OCI-LY7 (cell line): ENCODE measurements at places on chromosomes 3 and 15.
A peak's percentile ranks its signal among the peaks of the same experiment; 100 is the strongest.

- DNase-seq, result no peak
Observed at GRCh38 chr3:62955126-62955525, 79.9 kb upstream of the CADPS start.

DNA sequence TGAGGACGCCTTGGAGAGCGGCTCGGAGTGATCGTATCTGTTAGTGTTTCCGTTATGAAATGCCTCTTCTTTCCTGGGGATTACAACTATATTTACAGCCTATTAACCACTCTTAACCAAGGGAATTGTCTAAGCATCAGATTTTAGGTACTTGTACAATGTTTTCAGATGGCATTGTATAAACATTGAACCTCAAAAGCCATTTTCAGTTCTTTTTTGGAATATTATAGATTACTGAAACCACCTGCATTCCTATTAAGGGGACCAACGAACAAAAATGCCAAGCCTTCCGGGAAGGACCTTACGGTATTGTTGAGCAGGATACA is 1.1 kb downstream of the NEO1 start:
- no peak for DNase-seq

DNA sequence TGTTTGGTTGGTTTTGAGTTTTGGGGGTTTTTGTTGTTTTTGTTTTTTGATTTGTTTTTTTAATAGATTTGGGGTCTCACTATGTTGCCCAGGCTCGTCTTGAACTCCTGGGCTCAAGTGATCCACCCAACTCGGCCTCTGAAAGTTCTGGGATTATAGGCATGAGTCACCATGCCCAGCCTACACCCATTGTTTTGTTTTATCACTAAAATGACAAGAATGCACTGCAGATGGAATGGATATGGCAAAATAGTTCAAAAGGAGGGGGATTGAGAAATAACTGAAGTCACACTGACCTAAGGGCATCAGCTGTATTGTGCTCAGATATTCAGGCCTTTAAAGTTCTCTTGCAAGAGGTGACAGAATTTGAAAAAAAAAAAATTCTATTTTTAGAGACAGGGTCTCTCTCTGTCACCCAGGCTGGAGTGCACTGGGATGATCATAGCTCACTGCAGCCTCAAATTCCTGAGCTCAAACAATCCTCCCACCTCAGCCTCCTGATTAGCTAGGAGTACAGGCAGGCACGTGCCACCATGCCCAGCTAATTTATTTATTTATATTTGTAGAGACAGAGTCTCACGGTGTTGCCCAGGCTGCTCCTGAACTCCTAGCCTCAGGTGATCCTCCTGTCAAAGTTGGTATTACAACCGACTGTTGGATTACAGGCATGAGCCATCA is 4.4 kb upstream of the RASA2 start:
- DNase-seq, result no peak

DNA sequence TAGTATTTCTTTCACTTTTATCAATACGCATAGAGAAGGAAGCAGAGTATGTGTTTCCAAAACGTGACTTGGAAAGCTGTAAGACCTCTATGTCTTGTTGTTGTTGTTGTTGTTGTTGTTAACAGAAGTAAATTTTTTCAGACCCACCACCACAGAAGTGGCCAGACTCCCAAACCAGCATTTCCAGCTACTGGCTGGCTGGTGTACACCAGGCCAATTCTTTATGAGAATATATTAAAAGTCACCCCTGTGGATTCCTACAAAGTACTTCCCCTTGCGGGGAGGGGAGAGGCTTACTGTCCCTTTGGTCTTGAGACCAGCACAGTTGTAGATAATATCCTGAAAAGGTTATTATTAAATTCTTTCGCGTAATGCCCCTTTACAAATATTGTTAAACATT is 1.6 kb upstream of the FOXP1 start:
- peak; percentile 60 for DNase-seq

- no peak for DNase-seq
Observed at GRCh38 chr15:91844341-91844740, 9.2 kb upstream of the SLCO3A1 start.

- DNase-seq, result no peak
Observed at GRCh38 chr3:25000971-25001591, 427.0 kb upstream of the RARB start.

DNA sequence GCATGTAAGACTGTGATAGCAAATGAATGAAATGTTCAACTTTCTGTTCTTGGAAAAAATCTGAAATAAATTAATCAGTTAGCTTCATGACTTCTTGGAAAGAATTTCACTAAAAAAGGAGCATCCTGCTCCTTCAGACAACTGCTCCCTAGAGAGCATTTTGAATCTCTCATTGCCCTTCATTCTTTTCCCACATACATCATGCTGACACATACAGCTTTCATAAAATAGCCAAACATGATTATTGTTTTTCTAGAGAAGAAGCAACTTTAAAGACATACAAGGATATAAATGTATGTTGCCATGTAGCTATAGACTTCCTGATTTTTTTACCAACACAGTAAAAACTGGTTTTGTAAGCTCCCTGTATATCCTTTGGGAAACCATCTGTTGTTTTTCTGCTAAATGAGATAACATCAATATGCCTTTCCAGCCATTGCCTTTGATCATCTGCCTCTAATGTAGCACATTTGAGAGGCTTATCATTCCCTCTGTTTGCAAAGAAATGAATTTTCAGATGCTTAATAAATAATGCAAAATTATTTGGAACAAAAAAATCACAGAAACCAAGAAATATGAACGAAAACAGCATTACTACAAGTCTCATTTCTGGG is 248.2 kb upstream of the GPR149 start:
- DNase-seq, result no peak

GRCh38 chr15:74901612-74902063 is 5.0 kb downstream of the FAM219B start:
- DNase-seq, result peak; percentile 72

- DNase-seq, result no peak
Observed at GRCh38 chr3:182292591-182292990, 500.7 kb upstream of the ATP11B start.

DNA sequence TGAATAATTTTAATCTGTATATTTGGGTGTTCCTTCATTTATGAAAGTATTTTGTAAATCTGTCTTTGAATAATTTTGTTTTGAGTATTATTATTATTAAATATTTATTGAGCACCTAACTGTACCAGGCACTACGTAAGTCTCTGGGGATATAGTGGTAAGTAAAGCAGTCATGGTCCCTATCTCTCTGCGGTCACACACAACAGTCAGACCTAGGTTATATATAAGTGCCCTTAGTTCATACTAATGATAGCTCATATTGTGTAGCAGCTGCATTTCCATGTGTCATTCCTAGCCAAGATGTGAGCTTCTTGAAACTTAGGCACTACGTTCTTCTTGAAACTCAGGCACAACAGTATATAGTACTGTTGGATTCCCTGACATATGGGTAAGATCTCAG is 12.4 kb downstream of the NKTR start:
- peak; percentile 5 for DNase-seq

DNA sequence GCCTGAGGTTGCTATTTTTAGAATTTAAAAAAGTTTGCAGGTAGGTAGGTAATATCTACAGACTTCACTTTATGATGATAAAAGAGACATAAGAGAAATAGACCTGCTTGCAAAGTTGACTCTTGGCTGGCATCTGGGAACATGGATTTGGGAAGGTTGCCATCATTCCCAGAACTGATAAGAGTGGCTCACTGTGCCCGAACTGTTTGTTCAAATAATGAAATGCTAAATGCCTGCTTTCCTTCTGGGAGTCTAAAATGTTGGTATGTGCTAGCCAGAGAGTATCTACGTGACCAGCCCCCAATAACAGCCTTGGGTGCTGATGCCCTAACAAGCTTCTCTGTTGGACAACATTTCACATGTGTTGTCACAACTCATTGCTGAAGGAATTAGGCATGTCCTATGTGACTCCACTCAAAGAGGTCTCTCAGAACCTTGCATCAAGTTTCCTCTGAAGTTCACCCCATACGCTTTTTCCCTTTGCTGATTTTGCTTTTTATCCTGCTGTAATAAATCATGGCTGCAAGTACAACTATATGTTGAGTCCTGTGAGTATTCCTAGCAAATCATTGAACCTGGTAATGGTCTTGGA is 95.5 kb downstream of the FHIT start:
- no peak for DNase-seq

GRCh38 chr3:52406791-52407510 is 38.0 kb downstream of the SEMA3G start:
- DNase-seq, result no peak

- no peak for DNase-seq
Observed at GRCh38 chr3:72405943-72406566, 442.2 kb downstream of the SHQ1 start.

DNA sequence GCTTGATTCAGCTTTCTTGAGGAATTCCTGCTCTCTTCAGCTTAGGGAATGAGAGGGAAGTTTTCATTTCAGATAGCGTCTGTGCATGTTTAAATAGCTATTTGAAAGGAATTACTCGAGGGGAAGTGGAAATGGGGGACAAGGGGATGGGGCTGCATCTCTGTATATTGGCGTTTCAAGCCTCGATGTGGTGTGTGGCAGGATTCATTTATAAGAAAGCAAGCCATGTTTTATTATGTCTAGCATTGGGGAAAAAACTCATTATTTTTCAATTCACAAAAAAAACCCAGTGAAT is 1.0 kb downstream of the ATP2C1 start:
- no peak for DNase-seq

DNA sequence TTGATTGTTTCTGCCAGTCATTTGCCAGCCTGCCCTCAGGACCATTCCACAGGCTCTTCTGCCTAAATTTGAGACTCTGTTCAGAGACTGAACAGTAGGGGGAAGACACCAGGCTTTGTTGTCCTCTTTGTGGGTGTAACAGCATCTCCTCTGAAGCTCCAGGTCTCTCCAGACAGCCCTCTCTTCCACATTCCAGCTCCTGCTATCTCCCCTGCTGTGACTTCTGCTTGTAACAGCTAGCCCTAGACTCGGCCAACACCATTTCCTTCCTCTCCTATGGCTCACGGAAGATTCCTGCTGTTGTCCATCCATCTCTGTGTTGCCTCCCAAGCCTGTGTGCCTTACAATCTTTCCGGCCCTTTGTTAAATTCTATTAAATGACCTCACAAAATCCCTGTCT is 40.2 kb downstream of the SUCLG2 start:
- no peak for DNase-seq

DNA sequence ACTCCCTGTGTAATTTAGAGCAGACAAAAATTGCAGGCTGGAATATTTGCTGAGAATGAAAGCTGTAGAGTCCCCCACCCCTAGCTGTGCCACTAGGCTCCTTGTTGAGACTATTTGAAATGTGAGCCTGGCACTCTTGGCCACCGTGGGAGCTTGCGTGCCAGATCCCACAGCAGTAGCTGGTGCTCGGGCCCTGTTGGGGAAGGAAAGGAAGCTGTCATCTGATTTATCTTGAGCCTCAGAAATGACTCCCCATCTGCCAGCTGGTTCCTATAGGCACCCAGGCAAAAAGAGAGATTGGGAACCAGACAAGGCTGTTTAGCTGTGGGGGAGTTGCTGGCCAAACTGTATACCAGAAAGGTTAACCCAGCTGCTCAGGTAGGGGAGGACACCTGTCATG is 23.4 kb upstream of the CLEC3B start:
- DNase-seq, result no peak

DNA sequence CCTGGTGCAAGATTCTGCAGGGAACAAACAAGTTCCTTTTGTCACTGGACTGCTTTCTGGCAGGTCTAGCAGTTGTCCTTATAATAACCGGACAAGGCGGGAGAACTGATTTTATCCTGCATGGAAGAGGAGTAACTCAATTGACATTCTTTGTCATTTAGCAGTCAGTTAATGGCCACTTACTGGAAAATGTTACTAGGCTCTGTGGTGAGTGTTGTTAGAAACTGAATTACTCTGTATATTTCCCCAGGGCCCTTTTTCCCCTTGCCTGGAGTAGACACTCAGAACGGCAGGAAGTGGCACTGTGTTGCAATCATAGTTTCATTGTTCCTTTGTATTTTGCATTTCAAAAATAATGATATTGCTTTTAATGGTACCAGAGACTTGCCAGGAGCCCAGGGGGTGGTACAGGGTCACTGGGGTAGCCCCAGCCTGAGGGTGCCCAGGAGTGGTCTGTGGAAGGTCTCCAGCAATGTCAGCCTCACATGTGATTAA is 318.6 kb upstream of the LRRFIP2 start:
- DNase-seq, result no peak

GRCh38 chr3:134287512-134287911 is 36.9 kb upstream of the RYK start:
- no peak for DNase-seq

DNA sequence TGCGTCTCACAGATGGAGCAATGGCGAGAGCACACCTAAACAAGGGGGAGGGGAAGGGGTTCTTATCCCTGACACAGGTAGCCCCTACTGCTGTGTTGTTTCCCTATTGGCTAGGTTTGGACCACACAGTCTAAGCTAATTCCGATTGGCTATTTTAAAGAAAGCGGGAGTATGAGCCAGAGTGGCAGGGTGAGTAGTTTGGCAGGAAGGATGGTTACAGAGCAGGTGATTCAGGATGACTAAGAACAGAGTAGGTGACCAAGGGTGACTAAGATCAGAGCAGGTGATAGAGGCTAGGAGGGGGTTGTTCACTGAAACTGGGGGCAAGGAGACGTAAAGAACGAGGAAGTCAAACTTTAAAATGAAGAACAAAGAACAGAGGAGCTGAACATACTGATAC is 511.8 kb downstream of the EDEM1 start:
- no peak for DNase-seq

GRCh38 chr15:83904107-83905040 is 250.5 kb downstream of the ADAMTSL3 start:
- no peak for DNase-seq

GRCh38 chr3:43169987-43170386 is 64.1 kb upstream of the POMGNT2 start:
- DNase-seq, result no peak

GRCh38 chr3:134356411-134357040 is 17.7 kb downstream of the AMOTL2 start:
- DNase-seq, result no peak

DNA sequence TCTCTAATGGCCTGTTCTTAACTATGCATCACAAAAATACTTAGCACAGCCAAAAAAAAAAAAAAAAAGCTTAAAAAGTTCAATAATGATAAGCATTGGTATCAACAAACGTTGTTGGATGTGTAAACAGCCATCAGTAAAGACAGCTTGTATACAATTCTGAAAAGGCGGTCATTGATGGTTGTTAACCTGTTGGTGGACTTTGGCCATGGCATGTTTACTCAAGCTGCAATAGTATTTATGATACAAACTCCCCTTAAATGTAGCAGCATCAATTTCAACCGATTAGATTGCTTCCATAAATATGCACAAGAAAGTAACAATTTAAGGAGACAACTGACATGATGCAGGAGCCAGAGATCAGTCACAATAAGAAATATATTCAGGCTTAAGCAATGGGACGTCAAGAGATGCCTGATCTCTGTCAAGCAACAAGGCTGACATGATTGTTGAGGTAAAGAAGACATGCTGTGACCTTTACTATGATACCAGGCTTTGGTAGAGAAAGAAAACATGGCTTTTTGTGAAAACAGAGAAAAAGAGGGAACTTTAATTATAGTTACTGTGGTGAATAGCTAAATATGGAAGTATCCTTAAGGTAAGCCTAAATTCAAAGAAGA is 14.2 kb upstream of the SLC7A14 start:
- no peak for DNase-seq

DNA sequence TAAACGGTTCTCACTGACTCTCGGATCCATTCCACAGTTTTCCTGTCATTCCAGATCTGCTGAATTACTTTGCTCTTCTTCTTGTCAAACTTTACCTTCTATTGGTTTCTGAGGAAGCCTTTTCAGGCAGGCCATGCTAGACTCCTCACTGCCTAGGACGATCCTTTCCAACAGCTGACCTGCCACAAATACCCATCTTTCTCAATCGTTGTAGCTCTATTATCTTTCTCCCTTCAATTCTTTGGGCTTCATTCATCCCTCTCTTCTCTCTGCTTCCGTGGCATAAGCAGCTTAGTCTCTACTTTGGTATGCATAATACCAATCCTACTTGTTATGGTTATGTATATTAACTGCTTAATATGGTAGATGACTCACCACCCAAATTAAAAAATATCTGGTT is 421.8 kb downstream of the NLGN1 start:
- DNase-seq, result no peak
